Activated gamma-delta T cell treated with Interleukin-2 at 50 U/mL for 16 hours (primary cell): ENCODE measurements at places on chromosomes 2 and 18.

DNA sequence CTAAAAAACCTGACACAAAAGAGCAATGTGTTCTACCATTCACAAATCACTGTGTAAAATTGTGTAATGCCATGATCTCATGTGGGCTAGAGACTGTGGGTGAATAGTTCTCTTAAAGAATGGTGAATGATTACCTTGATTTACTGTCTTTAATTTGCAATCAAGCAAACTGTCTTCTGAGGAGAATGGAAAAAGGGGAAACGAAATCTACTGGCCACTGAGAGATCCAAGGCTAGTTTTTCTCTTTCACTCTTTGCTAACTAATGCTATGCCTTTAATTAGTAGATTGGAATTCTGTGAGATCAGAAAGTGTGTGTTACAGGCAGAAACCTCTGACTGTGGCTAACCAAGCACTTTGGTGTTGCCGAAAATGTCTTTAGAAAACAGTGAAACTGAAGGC is 422.7 kb downstream of the TGIF1 start:
- DNase-seq, result no peak

- DNase-seq, result no peak
Measured at GRCh38 chr2:110678457-110679336, 834 bp upstream of the BUB1 start.

DNA sequence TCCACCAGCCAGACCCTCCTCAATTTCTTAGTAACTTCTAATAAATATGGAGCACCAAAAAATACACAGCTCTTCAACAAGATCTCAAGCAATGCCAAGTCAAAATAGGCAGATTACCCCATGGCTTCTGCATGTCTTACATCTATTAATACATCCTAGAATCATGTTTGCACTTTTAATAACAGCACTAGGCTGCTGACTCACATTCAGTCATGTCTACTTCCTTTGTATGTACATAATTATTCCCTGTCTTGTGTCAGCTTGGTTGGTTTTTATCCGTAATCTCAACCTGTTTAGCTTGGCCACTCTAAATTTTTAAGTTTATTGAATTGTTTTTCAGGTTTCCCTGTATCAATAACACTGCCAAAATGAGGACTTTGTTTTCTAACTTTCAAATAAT is 420.1 kb upstream of the ACVR2A start:
- DNase-seq, result no peak

DNA sequence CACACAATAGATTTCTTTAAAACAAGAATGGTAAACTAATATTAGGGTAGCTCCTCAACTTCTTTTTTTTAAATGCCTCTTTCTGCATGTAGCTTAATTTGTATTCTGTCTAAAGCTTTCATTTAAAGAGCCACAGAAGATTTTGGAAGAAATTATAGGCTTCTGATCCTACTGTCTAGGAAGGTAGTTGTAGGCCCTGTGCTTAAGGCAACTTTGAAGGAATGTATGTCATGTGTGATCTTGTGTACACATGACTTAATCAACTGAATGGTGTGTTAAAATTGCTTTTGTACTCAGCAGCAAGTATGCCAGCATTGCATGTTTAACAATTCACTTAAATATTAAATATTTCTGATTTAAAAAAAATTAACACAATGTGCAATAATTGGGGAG is 51.5 kb upstream of the LYPD6 start:
- no peak for DNase-seq

DNA sequence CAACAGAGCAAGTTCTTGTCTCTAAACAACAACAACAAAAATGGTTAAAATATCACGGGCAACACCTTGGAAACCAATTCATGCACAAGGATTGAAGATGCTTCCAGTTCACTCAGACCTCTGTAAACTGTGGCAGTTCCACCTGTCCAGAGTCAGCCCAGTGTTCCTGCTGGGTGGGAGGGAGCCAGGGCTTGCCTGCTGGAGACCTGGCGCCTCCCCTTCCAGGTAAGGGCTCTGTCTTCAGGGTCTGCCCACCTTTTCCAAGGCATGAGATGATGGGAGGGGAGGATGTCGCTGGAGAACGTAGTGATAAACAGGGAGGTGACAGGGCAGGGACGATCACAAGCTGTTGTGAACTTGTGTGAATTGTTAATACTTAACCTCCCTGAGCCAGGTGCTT is 9.8 kb upstream of the GPC1 start:
- peak; percentile 1 for DNase-seq

GRCh38 chr2:19472391-19472978 is 114.1 kb upstream of the OSR1 start:
- no peak for DNase-seq

DNA sequence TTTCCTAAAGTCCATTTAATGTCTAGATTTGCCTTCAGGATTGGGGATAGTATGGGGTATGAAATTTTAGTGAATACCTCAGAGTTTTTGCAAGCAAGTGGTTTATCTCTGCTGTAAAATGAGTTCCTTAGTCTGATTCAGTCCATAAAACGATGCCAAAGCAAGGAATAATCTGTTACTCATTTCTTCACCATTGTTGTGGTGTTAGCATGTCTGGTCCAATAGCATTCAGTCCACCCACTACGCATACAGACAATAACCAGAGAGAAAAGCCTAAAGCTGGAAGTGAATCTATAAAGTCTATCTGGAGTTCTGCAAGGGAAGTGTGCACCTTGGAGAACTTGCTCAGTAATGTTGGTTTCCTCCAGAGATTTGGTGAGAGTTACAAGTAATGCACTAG is 12.9 kb upstream of the DPP4 start:
- DNase-seq, result no peak

DNA sequence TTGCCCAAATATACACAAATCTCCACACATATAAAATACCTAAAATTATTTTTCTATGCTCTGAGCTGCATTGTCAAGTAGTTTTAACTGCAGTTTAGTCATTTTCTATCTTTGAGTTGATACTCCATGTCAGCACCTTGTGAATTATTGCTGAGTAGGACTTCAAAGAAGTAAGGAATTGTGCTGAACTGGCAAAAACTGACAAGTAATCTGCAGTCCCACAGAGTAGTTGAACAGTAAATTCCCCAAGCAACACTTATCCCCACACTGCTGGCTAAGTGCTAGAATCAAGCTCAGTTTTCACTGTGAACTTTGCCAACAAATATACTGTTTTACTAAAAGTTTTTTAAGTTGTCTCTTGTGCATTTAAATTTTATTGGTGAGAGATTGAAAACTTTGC is 141.8 kb upstream of the ST6GAL2 start:
- DNase-seq, result no peak

GRCh38 chr2:207049122-207049521 is 109.8 kb downstream of the CPO start:
- DNase-seq, result no peak

- no peak for DNase-seq
Measured at GRCh38 chr2:197113275-197113711, 186.8 kb upstream of the PGAP1 start.

DNA sequence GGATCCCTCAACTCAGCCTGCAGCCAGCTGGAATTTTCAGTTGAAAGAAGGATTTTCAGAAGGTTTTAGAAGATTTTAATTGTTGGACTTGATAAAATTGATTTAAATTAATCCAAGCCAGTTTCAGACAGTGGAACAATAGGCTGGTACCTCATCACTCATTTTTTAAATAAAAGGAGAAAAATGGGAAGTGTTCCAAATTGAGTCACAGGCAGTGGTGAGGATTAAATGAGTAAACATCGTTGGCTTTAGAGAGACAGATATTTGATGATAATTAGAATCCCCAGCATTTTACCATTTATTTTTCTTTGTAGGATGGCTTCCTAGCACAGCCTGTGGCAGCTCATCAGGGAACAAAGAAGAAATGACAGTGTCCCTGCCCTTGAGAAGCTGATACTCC is 7.4 kb downstream of the CXCR4 start:
- no peak for DNase-seq

DNA sequence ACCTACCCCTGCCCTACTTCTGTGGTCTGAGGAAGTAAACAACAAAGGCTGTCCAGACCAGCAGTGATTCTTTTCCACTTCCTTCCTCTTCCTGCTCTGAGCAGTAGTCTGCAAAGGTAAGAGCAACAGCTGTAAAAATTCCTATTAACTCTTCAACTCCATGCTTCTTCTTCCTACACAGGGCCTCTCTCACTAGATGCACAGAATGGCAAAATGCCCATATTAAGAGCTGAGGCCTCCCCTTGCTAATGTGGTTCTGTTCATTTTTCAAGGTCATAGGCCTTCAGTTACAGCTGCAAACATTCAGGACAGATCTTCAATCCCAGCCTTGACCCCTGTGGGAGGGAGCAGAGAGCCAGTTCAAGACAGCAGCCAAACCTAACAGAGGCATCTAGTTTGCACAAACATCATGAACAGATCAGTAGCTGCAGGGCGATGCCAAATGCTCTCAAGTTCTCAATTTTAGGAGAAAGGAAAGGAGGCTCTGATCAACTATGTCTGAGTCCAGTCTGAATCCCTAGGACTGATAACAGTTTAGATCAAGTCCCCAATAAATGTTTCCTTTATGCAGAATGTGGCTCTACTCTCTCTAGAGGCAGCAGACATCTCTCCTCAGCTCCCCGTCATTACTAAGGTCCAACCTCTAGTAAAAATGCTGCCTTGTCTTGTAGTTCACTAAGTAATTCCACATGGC is 20.9 kb downstream of the SLC40A1 start:
- DNase-seq, result no peak

DNA sequence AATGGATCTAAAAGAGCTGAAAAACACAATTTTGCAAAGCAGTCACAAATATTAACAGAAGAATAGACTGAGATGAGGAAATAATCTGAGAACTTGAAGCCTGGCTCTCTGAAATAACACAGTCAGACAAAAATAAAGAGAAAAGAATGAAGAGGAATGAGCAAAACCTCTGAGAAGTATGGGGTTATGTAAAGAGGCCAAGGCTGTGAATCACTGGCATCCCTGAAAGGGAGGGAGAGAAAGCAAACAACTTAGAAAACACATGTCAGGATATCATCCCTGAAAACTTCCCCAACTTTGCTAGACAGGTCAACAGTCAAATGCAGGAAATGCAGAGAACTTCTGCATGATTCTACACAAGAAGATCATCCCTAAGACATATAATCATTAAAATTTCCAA is 73.5 kb upstream of the LHCGR start:
- no peak for DNase-seq

GRCh38 chr2:236348279-236348678 is 84.1 kb upstream of the ASB18 start:
- DNase-seq, result no peak

DNA sequence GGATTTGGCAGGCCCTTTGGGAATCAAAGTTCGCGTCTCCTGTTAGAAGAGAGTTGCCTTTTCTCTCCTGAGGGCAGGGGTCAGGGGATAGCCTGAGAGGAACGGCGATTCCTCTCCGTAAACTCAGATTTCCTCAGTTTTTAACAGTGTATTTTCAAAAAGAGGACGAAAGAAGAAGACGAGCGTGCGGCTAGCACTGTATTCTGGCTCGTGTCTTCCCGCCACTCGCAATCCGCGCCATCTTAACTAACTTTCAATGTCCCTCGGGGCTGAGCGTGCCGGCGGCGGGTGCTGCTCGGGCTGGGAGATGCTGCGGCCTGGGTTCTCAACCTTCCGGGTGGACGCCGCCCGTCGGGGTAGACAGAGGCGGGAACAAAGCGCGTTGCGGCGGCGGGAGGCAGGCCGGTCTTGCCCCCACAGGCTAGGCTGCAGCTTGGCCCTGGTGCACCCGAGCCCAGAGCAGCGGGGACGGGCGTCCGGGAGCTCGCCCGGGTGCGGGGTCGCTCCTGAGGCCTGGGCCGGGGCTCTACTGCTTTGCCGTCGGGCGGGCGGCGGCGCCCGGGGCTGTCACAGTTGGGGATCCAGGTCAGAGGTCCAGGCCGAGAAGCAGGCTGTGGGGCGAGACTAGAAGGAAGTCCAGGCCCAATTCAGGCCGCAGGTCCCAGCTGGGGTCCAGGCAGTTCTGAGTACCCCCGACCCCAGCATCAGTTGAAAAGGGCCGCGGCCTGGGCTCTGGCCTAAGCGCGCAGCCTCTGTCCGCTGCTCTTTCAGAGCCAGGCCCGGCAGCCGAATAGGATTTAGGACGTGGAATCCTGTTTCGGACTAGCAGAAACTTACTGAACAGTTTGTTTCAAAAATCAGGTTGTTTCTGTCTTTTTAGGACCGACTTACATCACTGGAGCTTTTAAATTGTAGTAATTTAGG is 11.8 kb downstream of the TBR1 start:
- DNase-seq, result no peak

GRCh38 chr2:26720322-26721114 is 28.0 kb downstream of the KCNK3 start:
- no peak for DNase-seq

- peak; percentile 6 for DNase-seq
Measured at GRCh38 chr2:227325839-227326195, 766 bp downstream of the MFF start.

- no peak for DNase-seq
Measured at GRCh38 chr2:239762655-239763269, 262.4 kb downstream of the NDUFA10 start.

DNA sequence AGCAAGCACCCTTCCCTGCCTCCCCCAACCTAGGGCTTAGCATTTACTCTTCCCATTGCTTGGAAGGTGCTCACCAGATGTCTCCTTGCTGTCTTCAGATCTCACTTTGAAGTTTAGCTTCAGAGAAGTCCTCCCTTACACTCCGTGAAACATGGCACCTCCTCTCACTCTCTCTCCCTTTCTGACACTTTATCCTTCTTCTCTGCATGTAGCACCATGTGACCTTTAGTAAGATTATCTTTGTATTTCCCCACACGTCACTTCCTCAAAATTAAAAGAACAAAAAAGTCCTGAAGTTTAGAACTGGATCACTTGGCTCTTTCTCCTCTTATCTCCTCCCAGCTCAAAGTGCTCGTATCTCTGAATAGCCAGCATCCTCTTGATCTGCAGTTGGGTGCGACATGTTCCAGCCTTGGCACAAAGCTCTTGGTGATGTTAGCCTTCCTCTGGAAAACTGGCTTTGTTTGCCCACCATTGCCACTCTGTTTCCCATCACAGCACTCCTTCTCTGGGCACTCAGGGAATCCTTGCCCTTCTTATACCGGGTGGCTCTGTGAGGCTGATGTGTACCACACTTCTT is 40.6 kb upstream of the EPAS1 start:
- DNase-seq, result no peak

DNA sequence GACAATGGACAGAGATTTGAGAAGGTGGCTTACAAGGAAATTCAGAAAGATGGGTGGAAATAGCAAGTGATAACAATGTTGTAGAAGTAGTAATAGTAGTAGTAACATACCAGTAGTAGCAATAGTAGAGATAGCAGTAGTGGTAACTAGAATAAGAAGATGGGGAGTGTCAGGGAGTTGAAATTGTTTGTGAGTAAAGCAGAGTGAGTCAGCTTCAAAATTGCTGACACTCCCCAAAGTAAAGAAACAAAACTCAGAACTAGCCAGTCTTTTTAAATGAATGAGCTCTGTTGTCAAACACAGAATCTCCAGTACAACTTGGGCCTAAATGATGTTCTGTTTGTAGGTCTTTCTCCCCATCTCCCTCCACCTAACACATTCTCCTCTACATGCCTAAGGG is 1040.9 kb downstream of the CBLN2 start:
- DNase-seq, result no peak

- DNase-seq, result no peak
Measured at GRCh38 chr2:44886414-44886813, 55.1 kb upstream of the SIX3 start.
